CD14-positive monocyte (primary cell): ENCODE measurements at places on chromosomes 1 and 21.

GRCh38 chr1:47436304-47436978 is 1.4 kb upstream of the FOXD2 start:
- DNase-seq, result peak; percentile 51

DNA sequence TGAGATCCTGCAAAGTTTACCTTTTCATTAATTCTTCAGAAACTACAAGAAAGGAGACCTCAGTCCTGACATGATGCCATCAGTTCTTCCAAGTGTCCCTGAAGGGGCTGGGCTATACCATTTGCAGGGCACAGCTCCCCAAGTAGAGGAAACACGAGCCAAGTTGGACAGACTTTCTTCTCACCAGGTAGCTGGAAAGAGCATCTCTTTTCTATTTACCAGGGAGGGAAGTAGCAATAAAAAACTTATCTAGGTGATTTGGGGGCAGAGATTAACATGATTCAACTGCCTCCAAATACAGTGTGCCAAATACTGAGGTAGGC is 103.9 kb upstream of the KCND3 start:
- DNase-seq, result no peak

DNA sequence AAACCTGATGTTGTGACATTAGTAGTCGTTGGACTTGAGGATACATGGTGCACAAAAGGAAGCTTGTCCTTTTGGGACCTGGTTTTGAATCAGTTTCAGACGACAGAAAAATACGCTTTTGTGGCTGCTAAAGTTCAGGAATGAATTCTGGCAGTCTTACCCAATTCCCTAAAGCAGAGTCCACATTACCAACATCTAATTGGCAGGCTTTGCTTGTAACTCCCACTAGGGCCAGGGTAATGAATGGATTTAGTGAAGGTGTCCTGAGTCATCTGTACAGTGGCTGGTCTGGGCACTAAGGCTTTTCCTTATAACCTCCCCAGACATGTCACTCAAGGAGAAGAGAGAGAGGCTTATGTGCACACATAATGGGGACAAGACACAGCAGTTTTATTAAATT is 66.2 kb upstream of the RNPC3 start:
- DNase-seq, result no peak

DNA sequence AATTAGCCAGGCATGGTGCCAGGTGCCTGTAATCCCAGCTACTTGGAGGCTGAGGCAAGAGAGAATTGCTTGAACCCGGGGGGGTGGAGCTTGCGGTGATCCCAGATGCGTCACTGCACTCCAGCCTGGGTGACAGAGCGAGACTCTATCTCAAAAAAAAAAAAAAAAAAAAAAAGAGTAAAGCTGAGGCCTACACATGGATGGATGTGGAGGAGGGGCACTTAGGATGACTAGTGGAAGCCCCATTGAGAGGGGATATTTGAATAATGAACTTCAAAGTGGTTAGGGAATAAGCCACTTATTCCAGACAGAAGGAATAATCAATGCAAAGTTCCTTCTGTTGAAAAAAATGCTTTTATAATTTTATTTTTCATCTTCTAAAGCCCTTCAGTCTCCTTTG is 51.4 kb downstream of the PTBP2 start:
- DNase-seq, result no peak

GRCh38 chr1:14435368-14436023 is 163.0 kb upstream of the KAZN start:
- DNase-seq, result no peak

DNA sequence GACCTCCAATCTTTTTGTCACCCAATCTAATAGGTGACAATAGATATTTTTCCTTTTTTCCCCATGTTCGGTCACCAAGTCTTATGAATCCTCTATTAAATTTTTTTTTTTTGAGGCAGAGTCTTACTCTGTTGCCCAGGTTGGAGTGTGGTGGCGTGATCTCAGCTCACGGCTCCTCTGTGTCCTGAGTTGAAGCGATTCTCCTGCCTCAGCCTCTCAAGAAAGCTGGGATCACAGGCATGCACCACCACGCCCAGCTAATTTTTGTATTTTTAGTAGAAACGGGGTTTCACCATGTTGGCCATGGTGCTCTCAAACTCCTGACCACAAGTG is 42.5 kb upstream of the MTF1 start:
- no peak for DNase-seq

- DNase-seq, result no peak
Observed at GRCh38 chr1:169090900-169091311, 15.6 kb upstream of the ATP1B1 start.

- DNase-seq, result no peak
Observed at GRCh38 chr21:35381743-35382310, 332.7 kb upstream of the RUNX1 start.

DNA sequence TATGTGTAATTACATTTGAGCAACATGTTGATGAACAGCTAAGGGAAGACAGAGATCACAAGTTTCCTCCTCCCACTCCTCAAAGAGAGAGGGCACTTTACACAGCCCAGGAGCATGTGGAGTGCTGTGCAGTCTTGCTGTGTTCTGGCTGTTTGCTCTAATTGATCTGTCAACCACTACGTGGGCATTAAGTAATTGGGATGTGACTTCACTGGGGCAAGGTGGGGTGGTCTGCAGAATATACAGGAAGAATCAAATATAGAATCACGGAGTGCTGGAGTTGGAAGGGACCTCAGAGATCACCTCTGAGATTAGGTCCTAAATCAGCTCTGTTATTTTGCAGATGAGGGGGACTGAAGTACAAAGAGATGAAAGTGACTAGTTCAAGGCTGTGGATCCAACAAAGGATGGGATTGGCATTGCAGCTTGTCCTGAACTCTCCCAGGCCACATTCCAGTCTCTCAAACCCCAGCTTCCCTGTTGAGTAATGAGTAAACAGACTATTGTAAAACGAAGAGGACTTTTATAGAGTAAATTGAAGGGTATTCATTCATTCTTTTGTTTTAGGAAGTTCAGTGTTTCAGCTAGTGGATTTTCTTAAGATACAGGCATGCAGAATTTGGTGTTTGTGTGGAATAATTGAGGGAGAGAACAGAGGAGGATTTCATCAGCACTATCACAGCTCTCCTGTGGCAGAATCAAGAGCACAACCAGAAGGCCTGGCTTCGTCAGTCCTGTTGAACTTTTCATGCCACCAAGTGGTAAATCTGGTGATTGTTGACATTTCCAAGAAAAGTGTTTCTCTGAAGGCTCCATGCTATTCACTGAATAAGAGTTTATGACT is 22.4 kb downstream of the NOS1AP start:
- DNase-seq, result no peak

DNA sequence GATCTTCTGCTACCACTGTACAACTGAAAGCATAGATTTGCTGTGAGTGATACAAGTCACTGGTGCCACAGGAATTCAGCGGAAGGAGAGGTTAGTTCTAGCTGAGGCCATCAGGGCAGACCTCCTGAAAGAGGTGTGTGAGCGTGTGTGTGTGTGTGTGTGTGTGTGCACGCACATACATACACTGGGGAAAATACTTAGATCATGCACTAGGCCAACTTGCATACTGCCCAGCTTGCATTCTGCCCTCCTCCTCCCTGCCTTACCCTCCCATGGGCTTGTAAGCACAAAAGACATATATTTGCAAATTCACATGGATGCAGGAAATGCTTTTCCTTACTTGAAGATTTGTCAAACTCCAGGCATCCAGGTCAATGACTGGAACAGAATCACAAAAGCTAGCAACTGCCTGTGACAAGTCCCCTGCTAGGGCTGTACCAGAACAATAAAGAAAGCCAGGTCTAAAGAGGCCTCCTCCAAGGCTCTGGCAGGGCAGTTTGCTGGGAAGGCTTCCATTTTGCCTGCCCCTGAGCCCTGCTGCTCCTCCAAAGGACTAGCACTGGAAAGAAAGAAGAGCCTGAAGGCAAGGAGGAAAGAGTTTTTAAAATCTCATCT is 23.2 kb downstream of the PLEKHA6 start:
- DNase-seq, result no peak

- DNase-seq, result no peak
Observed at GRCh38 chr1:64147759-64148158, 55.7 kb upstream of the UBE2U start.

GRCh38 chr1:115412733-115413132 is 74.7 kb upstream of the NGF start:
- no peak for DNase-seq
